GM23338 (cell line): ENCODE measurements at places on chromosomes 3 and 15.

DNA sequence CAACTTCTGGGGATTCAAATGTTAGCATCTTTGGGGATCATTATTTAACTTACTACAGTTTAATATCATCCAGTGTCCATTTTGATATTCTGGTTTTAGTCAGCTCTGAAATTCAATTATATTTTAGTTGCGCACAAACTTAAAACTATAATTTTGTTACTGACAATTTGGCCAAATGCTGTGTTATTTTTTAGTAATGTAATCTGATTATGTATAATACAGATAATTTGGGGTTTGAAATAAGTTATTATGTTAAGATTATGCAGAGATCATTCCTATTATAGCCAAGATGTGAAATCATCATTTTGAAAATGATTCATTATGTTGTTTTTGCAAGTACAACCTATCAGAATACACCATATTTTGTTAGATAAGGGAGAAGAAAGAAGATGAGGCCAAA lies 706.1 kb downstream of the ROBO2 start:
- H3K27me3 ChIP-seq = no peaks in the 10 kb centered on the region
- no peak overlapping the region for H3K4me3 ChIP-seq
- no peaks in the 10 kb centered on the region for H3K36me3 ChIP-seq
- DNase-seq = no peak

GRCh38 chr3:4981294-4981664 lies 2.0 kb downstream of the BHLHE40 start:
- no peak overlapping the region for H3K27ac ChIP-seq
- peaks cover 24% of the 10 kb centered on the region for H3K4me1 ChIP-seq
- H3K36me3 ChIP-seq = no peaks in the 10 kb centered on the region
- no peak overlapping the region for H3K4me3 ChIP-seq
- no peak for DNase-seq
- peaks cover 60% of the 10 kb centered on the region for H3K27me3 ChIP-seq

DNA sequence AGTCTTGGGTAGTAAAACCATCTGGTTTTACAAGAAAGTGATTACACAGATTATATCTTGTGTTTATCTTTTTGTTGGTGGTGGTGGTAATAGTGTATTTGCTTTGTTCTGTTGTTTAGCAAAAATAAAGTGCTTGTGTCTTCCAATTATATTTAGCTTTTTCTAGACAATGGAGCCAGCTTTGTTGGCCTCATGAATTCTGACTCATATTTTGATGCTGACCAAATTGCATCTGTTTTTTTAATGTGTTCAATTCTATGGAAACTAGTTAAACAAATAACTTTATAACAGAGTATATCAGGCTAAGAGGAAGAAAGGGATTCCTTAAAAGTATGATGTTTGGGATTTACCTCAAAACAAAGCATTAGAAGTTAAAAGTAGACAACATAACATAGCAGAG lies 69.3 kb upstream of the BFSP2 start:
- peaks cover 12% of the 10 kb centered on the region for H3K4me1 ChIP-seq
- H3K27ac ChIP-seq = no peak overlapping the region
- H3K4me3 ChIP-seq = no peak overlapping the region
- no peaks in the 10 kb centered on the region for H3K36me3 ChIP-seq

DNA sequence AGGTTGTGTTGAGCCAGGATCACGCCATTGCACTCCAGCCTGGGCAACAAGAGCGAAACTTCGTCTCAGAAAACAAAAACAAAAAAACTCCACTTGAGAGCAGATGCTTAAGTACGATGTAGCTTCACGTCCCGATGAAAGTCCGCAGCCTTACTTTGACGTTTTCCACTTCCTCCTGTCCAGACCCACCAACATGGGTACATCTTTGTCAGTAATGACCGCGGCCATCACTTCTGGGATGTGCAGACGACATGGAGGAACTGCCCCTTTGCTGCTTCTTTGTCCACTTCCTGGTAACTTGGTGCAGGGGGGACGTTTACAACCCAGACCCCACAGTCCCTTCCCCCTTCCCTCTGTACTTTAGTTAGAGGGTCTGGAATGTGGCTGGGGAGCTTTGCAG lies 48.7 kb downstream of the CRABP1 start:
- no peaks in the 10 kb centered on the region for H3K36me3 ChIP-seq
- no peak overlapping the region for H3K4me3 ChIP-seq
- peaks cover 25% of the 10 kb centered on the region for H3K4me1 ChIP-seq
- no peak overlapping the region for H3K27ac ChIP-seq

GRCh38 chr15:64754663-64755426 lies 20.5 kb downstream of the RBPMS2 start:
- peak overlapping the region; percentile 80 for H3K27ac ChIP-seq
- no peak overlapping the region for H3K4me3 ChIP-seq
- H3K36me3 ChIP-seq = peaks cover 5% of the 10 kb centered on the region; the same call in 1 of the 2 replicates
- DNase-seq = no peak
- peaks cover 36% of the 10 kb centered on the region for H3K4me1 ChIP-seq
- H3K27me3 ChIP-seq = no peaks in the 10 kb centered on the region

- no peaks in the 10 kb centered on the region for H3K4me1 ChIP-seq
- H3K27me3 ChIP-seq = no peaks in the 10 kb centered on the region
- no peak for DNase-seq
- no peaks in the 10 kb centered on the region for H3K36me3 ChIP-seq
- no peak overlapping the region for H3K4me3 ChIP-seq
These were observed 81.6 kb downstream of the PPCDC start for GRCh38 chr15:75104804-75105557.

DNA sequence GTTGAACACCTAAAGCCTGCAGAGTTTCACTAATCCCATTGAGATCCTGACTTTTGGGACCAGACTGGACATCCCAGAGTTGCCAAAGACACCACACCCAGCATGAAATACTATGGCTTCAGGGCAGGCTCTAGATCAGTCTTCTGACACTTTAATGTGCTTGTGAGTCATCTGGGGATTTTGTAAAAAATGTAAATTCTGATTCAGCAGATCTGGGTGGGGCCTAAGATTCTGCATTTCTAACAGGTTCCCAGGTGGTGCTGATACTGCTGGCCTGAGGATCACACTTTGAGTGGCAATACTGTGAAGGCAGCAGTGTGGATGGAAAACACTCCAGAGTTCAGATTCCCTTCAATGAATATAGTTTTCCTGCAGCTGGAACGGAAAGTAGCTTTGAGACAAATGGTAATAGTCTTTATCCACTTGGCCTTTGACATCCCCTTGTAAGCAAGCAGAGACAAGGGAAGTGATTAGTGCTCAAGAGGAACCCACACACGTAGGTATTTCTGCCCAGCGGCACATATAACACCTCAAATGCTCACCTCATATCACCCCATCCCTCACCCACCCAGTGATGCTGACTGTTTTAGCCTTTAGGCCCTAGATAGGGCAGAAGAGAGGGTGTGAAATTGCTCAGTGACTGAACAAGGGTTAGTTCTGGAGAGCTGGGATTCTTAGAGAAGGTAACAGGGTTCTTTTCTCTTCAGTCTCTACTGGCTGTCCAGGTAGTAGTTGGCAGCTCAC lies 51.5 kb upstream of the GSK3B start:
- no peaks in the 10 kb centered on the region for H3K36me3 ChIP-seq
- H3K27ac ChIP-seq = no peak overlapping the region
- H3K4me3 ChIP-seq = no peak overlapping the region
- H3K4me1 ChIP-seq = peaks cover 13% of the 10 kb centered on the region
- DNase-seq = no peak

- H3K4me3 ChIP-seq = no peak overlapping the region
- peaks cover 22% of the 10 kb centered on the region for H3K27me3 ChIP-seq
- H3K4me1 ChIP-seq = peaks cover 5% of the 10 kb centered on the region
- no peak overlapping the region for H3K27ac ChIP-seq
- no peak for DNase-seq
These were observed 5.2 kb downstream of the GRM2 start for GRCh38 chr3:51712038-51712420.

GRCh38 chr3:172836390-172836997 lies 86.0 kb downstream of the ECT2 start:
- H3K4me3 ChIP-seq = no peak overlapping the region
- H3K27me3 ChIP-seq = no peaks in the 10 kb centered on the region
- peak; percentile 84 for DNase-seq
- no peak overlapping the region for H3K27ac ChIP-seq
- peaks cover 10% of the 10 kb centered on the region; the same call in 1 of the 2 replicates for H3K4me1 ChIP-seq

GRCh38 chr3:43413676-43414368 lies 127.5 kb downstream of the SNRK start:
- H3K4me1 ChIP-seq = no peaks in the 10 kb centered on the region
- H3K4me3 ChIP-seq = no peak overlapping the region
- H3K27ac ChIP-seq = no peak overlapping the region
- H3K36me3 ChIP-seq = no peaks in the 10 kb centered on the region
- peak; percentile 16 for DNase-seq

GRCh38 chr3:39193391-39193790 lies 996 bp upstream of the XIRP1 start:
- no peaks in the 10 kb centered on the region for H3K27me3 ChIP-seq
- no peaks in the 10 kb centered on the region for H3K36me3 ChIP-seq
- no peak overlapping the region for H3K4me3 ChIP-seq
- no peak for DNase-seq
- H3K4me1 ChIP-seq = peaks cover 3% of the 10 kb centered on the region; the same call in 1 of the 2 replicates

- H3K4me3 ChIP-seq = no peak overlapping the region
- peaks cover 13% of the 10 kb centered on the region for H3K4me1 ChIP-seq
- H3K27ac ChIP-seq = no peak overlapping the region
These were observed 27.7 kb downstream of the RAB7A start for GRCh38 chr3:128753715-128754114.

DNA sequence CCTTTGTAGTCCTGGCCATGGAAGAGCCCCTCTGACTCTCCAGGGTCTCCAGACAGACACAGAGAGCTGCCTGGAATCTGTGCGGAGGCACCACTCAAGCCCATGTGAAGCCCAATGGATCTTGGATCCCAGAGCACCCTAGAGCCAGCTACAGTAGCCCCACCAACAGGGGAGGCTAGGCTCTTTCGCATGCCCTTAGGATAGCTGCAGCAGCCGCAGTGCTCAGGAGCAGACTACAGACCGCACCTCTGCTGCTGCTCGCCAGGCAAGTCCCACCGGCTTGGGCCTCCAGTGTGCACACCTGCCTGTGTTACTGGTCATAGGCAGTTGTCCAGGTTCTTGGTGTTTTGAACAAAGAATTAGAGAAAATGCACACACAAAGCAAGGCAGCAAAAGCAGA lies 131.6 kb downstream of the SPATA16 start:
- no peaks in the 10 kb centered on the region for H3K27me3 ChIP-seq
- H3K4me3 ChIP-seq = no peak overlapping the region
- no peaks in the 10 kb centered on the region for H3K4me1 ChIP-seq
- no peak for DNase-seq
- no peaks in the 10 kb centered on the region for H3K36me3 ChIP-seq
- no peak overlapping the region for H3K27ac ChIP-seq

DNA sequence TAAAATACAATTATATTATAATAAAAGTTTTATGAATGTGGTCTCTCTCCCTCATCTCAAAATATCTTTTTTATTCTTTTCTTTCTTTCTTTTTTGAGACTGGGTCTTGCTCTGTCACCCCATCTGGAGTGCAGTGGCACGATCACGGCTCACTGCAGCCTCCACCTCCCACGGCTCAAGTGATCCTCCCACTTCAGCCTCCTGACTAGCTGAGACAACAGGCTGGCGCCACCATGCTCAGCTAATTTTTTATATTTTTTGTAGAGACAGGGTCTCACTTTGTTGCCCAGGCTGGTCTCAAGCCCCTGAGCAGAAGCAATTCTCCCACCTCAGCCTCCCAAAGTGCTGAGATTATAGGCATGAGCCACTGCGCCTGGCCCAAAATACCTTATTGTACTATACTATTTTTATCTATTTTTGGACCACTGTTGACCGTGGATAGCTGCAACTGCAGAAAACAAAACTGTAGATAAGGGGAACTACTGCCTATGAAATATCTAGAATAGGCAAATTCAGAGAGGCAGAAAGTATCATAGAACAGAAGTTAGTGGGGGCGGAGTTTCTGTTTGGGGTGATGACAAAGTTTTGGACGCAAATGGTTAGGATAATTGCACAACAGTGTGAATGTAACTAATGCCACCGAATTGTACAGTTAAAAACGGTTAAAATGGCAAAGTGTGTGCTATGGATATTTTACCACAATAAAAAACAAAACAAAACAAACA lies 66.6 kb downstream of the SLC12A8 start:
- H3K27me3 ChIP-seq = peaks cover 7% of the 10 kb centered on the region
- peaks cover 32% of the 10 kb centered on the region for H3K4me1 ChIP-seq
- no peak overlapping the region for H3K4me3 ChIP-seq

GRCh38 chr3:137205394-137206045 lies 247.7 kb downstream of the IL20RB start:
- H3K27me3 ChIP-seq = no peaks in the 10 kb centered on the region
- no peak overlapping the region for H3K27ac ChIP-seq
- no peaks in the 10 kb centered on the region for H3K36me3 ChIP-seq
- no peaks in the 10 kb centered on the region for H3K4me1 ChIP-seq
- no peak overlapping the region for H3K4me3 ChIP-seq

DNA sequence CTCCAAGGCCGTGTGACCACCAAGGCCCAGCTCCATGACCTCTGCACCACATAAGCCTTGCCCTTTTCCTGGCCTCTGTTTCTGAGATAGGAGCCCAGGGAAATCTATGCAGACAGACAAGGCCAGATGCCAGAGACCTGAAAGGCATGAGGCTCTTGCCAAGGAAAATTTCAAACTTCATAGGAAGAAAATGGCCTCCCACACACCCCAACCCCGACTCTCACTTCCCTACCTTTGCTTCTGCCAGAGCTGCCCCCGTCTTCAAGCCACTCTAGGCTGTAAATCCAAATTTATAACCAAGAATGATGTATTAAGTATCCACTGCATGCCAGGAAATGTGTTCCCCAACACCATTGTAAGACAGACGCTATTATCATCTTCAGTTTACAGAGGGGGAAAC lies 65.5 kb upstream of the HRH1 start:
- H3K4me3 ChIP-seq = no peak overlapping the region
- no peaks in the 10 kb centered on the region for H3K27me3 ChIP-seq
- H3K36me3 ChIP-seq = no peaks in the 10 kb centered on the region
- no peak for DNase-seq
- no peaks in the 10 kb centered on the region for H3K4me1 ChIP-seq

- H3K27ac ChIP-seq = no peak overlapping the region
- peaks cover 26% of the 10 kb centered on the region for H3K4me1 ChIP-seq
- H3K27me3 ChIP-seq = no peaks in the 10 kb centered on the region
- DNase-seq = no peak
- H3K4me3 ChIP-seq = no peak overlapping the region
- H3K36me3 ChIP-seq = no peaks in the 10 kb centered on the region
These were observed 38.4 kb downstream of the ROBO2 start for GRCh38 chr3:77078279-77078678.

- no peak overlapping the region for H3K4me3 ChIP-seq
- DNase-seq = no peak
- no peaks in the 10 kb centered on the region for H3K36me3 ChIP-seq
- peaks cover 8% of the 10 kb centered on the region for H3K4me1 ChIP-seq
These were observed 201.2 kb downstream of the RPLP1 start for GRCh38 chr15:69653846-69654245.

- no peak overlapping the region for H3K4me3 ChIP-seq
- no peak for DNase-seq
- H3K27me3 ChIP-seq = no peaks in the 10 kb centered on the region
- H3K4me1 ChIP-seq = peaks cover 6% of the 10 kb centered on the region; the same call in 1 of the 2 replicates
- H3K27ac ChIP-seq = no peak overlapping the region
- H3K36me3 ChIP-seq = no peaks in the 10 kb centered on the region
These were observed 486.6 kb downstream of the SQOR start for GRCh38 chr15:46121441-46121840.

- H3K27ac ChIP-seq = no peak overlapping the region
- DNase-seq = no peak
- H3K27me3 ChIP-seq = no peaks in the 10 kb centered on the region
- H3K4me3 ChIP-seq = no peak overlapping the region
- no peaks in the 10 kb centered on the region for H3K4me1 ChIP-seq
- H3K36me3 ChIP-seq = no peaks in the 10 kb centered on the region
These were observed 18.1 kb upstream of the ATP13A3 start for GRCh38 chr3:194504861-194505260.
